ENCODE measurements at places on chromosomes 2 and 18.

GRCh38 chr18:9103376-9103873 is 926 bp downstream of the NDUFV2 start:
- peak; percentile 52 for DNase-seq

- no peak for DNase-seq
Measured at GRCh38 chr2:7867867-7868266, 814.0 kb upstream of the ID2 start.

DNA sequence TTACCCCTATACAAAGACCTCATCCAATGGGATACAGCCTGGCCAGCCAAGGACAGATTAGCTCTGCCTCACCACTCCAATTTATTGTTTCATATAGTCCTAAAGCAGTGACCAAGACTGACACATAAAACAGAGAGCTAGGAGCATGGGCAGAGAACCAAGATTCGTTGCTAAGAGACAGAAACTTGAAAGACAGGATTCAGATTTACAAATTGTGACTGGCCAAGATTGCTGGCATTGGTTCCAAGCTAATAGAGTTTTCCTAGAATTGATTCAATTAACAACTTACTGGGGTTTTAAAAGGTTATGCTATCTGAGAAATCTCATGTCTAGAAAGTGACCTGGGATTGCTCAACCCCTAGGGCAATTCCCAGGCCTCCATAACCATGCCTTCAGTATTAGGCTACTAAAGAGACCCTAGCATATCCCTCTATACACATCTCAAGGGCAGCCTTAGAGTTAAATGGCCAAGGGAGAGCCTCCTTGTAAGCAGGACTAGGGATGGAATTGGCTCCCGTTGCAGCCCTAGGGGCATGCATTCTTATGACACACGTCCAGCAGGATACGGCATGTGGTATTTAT is 75.6 kb downstream of the ICOS start:
- peak; percentile 95 for DNase-seq

DNA sequence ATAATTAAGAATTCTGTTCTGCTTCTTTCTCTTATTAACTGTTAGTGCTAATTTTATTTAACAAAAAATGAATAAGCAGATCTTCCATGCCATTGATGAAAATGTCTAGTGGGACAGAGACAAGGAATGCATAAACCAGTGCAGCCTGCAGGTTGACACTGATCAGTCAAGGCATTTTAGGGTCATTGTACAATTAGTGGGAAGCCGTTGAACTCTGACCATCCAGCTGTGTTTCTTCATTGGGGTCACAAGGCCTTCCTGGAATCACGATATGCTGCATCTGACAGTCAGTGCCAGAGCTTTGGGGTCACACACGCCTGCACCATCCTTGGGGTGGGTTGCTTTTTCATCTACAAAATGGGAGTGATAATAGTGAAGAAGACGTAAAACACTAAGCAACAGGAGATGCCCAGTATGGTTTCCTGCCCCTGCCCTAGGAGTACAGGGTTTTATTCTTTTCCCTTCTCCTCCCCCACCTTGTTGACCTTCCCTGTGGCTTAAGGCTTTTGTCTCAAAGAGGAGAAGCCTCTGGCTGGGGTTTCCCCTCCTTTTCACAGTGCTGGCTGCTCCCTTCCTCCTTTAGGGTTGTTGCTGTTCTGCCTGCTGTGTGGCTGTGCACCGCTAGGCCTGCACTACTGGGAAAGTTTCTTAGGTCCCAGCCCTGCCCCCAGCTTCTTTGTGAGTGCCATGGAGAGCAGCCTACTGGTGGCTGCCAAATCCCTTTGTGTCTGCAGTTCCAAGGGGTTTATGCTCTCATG is 245.6 kb downstream of the TPGS2 start:
- DNase-seq = no peak

DNA sequence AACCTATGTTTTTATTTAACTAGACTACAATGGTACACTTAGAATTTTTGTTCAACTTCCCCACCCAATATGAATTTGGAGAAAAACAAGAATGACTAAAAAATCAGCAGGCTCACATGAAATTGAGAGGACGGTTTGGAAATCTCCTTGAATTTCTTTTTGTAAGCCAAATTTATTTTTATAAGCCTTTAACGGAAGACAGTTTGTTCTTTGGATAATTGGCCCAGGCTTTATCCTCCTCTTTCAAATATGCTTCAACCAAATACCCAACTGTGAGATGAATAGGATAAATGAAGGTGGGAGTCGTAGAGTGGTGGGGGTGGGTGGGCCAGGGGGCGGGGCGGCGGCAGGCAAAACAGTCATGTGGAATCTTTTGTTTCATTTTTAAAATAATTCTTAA is 60.6 kb downstream of the FMNL2 start:
- no peak for DNase-seq
